ENCODE measurements at places on chromosomes 3 and 15. TPM values are rescaled to one million over a fixed set of nuclear protein-coding genes. Genes with fewer than 3 reads are reported as not detected.

TRIM42 gene
- polyA plus RNA-seq, result not detected

TMEM45A gene
- polyA plus RNA-seq, result 12.1 TPM

PARP16 gene
- 11.9 TPM for polyA plus RNA-seq

GRM7 gene
- polyA plus RNA-seq, result not detected

RTP1 gene
- polyA plus RNA-seq, result not detected

Measured in hindlimb muscle (tissue), 1 donor.